ENCODE measurements at places on chromosomes 7 and 10.

DNA sequence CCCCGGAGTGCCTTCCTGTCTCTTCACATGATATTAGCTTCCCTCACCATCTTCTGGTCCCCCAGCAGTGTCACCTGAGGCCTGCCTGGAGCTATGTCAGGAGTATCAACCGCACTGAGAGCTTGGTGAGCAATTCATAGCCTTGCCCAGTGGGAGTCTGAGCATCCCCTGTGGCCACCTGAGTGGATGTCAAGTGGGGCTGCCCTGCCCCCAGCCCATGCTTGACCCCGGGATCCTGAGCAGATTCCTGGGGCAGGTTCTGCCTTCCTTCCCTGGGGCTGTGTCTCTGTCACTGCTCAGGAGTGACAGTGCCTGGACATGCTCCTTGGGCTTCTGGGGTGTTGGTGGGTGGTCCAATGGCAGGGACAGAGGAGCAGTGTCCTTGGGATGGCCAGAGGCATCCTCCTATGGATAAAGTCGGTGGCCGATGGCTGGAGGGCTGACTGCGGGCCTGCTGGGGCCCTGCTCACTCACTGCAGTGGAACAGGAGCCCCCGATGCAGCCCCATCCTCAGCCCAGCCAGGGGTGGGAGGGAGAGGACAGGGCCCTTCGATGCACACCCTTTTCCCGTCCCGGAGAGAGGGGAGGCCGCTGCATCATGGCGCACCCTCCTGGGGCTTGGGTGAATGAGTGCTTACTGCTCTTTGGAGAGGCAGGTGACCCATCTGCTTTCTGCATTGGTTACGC is 95.7 kb downstream of the BMS1 start:
- DNase-seq = no peak

DNA sequence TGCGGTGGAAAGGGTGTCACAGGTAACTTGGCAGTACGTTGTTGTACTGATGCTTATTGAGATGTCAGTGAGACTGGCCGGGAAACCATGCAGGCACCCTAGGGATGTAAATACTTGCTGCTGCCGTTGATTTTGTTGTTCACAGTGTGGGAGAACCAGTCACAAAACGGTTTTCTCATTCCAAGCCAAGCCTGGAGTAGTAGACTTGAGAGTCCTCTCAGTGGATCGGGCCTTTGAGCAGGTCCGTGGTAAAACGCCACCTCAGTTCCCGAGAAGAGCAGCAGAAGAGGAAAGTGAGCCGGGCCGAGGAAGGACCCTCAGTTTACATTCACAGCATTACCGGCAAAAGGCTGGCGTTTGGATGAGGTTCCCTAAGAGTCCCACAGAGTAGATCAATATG is 1.1 kb downstream of the JAKMIP3 start:
- no peak for DNase-seq

GRCh38 chr7:50557099-50557498 is 8.1 kb downstream of the DDC start:
- no peak for DNase-seq

DNA sequence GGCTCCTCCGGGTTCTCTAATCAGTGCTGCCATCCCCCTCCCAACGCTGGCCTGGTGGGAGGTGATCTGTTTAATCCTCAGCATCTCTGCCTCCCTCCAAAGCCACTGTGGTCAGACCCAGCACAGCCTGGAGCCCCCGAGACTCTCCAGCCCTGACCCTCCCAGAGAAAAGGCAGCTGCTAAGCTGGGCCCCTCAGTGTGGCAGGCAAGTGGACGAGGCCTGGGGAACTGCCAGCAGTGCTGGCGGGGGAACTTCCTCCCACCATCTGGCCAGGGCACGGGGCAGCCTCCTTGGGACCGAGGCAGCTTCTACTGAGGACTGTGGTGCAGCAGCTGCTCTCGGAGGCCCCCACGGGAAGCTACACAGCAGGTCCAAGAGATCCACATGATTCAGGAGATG is 51.1 kb downstream of the DPYSL4 start:
- no peak for DNase-seq

GRCh38 chr7:114656466-114656865 is 241.9 kb downstream of the FOXP2 start:
- no peak for DNase-seq

GRCh38 chr10:51804866-51805265 is 105.5 kb upstream of the CSTF2T start:
- DNase-seq = peak; percentile 11

GRCh38 chr10:127196282-127197153 is at the start of gene INSYN2A:
Gene INSYN2A (minus strand): TSS chr10:127196591. CDS start chr10:127176395, 20,196 bp downstream.
- no peak for DNase-seq

- no peak for DNase-seq
Measured at GRCh38 chr10:8758029-8758428, 703.5 kb downstream of the GATA3 start.

GRCh38 chr7:30226614-30227268 is 57.7 kb upstream of the ZNRF2 start:
- no peak for DNase-seq

- no peak for DNase-seq
Measured at GRCh38 chr7:36284456-36285090, 105.1 kb upstream of the ANLN start.

DNA sequence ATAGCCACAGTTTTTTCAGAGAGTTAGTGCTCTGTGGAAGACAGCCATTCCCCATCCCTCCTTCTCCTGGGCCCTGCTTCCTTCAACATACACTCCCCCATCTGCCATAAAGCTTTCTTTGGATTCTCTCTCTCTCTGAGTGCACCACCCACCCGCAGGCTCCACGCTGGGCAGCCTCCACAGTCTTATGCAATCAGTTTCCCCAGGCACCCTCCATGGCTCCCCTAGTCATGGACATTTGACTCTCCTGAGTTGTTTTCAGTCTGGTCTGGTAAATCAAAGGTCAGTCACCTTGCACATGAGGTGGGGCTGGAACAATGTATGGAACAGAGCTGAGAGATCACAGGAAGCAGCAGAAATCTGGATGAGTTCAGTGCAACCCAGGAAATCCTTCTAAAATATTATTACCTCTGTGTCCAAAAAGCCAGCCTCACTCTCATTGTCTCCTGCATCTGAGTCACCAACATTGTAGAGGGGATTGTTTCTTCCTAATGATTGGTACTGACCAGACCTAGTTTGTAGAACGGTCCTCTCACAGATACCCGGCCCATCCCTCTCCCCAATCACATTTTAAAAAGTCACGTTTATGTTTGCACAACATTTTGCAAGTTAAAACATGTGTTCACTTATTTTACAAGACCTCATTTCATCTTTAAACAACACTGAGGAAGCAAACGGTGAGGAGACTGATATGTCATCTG is 70.1 kb downstream of the CYCS start:
- no peak for DNase-seq

DNA sequence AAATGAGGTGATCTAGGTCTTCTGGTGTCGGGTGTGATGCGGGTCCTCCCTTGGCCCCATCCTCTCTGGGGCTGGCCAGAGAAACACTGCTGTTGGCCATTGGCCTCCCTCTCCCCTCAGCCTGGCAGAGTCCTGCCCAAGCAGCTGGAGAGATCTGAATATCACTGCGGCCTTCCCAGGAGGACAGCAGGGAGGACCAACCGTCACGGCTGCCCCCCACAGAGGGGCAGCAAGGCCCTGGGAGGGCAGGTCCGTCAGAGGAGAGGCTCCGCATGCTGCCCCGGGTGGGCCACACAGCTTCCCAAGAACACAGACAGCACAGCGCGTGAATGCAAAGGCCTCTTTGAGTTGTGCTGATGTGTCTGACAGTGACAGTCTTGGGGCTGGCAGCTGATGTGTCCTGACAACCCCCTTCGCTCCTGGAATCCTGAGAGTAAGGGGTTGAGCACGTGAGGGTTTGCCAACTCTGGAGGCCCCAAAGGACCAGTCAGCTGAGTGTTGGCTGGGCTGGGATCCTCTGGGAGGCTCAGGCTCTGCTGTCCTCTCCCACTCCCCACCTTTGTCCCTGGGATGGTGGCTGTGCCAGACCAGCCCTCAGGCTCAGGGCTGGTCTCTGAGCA is 132.5 kb upstream of the UNC5B start:
- DNase-seq = no peak

DNA sequence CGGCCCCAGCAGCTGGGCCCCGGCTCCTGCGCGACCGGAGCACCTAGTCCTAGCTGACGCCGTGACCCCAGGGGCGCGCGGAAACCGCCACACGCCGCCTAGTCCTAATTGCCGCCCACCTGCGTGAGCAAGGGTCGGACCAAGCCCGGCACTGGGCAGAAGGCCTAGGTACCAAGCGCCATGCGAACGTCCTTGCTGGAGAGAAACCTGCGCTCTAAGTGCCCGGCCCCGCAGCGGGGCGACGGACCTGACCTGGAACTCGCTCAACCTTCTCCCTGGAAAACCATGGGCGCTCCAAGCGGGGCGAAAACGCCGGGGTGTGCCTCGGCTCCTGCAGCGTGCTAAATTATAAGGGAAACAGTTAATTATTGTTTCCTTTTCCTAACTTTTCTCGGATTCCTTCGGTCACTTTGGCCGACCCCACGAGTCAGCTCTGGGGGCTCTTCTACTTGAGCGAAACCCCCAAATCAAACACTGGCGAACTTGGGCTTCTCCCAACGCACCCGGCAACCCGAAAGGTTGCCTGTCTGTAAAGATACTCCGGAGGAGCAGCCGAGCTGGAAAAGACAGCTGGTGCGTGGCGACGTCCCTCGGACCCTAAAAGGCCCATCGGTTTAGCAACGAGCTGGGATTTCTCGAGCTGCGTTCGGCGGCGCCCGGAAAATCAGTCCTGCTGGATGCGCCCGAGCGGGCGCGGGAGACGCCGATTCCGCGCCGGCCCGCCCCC is 5.3 kb upstream of the EBF3 start:
- DNase-seq = no peak

DNA sequence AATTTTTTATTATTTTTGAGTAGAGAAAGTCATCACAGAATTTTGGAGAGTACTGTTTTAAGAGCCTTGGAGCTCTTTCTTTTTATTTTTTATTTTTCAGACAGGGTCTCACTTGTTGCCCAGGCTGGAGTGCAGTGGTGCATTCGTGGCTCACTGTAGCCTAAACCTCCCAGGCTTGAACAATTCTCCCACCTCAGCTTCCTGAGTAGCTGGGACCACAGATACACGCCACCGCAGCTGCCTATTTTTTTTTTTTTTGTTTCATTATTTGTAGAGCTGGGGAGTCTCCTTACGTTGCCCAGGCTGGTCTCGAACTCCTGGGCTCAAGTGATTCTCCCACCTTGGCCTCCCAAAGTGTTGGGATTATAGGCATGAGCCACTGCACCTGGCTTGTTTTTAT is 10.6 kb downstream of the CPA4 start:
- DNase-seq = no peak

DNA sequence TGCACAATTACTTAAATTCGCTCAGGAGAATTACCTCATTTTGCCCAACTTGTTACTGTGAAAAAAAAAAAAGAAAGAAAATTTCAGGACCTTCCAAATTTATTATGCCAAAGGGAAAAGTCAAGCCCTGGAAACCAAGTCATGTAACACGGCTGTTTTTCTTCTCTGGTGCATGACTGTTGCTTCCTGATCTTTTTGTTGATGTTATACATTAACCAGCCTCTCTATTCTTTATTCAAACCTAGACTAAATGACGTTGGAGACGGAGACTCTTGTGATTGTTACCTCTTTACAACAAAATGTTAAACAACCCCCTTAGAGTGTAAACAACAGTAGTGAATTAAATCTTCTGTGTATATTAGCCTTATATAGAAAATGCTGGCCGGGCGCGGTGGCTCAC is 16.1 kb upstream of the ZC3HAV1 start:
- DNase-seq = no peak

DNA sequence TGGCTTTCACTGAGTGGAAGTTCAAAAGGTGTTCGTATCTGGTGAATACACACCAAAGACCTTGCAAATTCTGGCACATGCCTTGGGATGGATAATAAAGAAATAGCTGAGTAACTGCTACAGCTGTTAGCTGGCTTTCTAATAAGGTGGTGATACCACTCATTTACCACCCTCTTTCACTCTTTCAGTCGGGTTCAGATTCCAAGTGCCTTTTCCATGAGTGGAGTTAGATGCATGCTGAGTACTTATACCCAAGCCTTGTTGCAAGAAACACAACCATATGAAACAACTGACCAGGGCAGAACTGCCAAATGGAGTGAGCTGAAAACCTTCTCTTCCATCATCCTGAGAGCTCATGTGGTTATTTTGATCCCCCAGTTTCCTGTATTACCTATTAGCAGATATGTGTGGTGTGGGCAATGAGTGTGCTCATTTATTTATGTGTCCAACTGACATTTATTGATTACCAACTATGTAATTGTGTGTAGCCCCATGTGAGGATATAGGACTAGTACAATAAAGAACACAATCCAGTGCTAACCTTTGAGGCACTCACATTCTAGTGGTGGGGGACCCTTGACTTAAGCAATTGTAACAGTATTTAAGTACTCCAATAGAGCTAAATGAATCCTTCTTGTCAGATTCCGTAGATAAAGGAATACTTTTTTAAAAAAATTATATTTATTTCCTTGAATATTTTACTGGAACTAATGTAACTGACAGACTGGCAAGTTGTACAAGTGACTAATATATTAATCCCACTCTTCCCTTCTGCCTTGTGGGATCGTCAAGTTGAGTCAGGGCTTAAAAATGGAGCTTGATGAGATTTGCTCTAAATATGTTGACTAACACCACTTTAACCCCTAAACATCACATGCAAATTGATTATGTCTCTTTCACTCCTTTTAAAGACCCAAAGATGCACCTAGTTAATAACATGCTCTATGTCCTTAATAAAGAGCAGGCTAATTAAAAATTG is 124.7 kb downstream of the ARID5B start:
- DNase-seq = no peak

DNA sequence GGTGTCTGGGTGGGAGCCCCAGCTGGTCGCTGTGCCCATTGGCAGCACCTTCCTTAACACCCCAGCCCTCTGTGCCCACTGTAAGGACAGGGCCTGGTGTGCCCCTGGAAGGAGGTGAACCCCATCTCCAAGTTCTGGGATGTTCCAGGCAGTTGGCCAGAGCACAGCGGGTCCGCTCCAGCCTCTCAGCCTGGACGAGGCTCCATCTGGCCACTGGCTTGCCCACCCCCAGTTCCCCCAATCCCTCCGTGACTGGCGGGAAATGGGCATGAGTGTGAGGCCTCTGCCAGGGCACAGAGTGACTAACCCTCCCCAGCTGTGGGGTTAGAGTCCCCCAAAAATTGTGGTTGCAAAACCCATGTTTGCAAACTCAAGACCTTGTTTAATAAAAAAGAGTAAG is 15.6 kb downstream of the GRIFIN start:
- no peak for DNase-seq

DNA sequence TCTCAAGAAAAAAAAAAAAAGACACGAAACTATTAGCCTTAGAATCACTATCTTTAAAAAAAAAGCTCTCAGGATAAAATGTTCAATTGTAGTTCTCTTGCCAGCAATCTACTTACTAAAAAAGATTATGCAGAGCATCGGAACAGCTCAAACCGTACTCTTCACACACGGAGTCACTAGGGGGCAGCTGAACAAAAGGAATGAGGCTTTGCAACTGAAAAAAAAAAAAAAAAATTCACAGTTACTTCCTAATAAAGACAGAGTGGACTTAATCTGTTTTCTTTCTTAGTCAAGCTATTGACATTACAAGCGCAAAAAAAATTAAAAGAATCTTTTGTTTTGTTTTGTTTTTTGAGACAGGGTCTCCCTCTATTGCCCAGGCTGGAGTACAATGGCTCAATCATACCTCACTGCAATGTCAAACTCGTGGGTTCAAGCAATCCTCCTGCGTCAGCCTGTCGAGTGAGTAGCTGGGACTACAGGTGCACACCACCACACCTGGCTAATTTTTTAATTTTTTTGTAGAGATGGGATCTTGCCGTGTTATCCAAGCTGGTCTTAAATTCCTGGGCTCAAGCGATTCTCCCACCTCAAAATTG is 11.5 kb downstream of the PMS2 start:
- no peak for DNase-seq

Measured in BJ (cell line).